ENCODE measurements at places on chromosomes 12 and 14.

GRCh38 chr12:15592934-15593333, 196.3 kb downstream of the EPS8 start:
- DNase-seq: no peak

- DNase-seq: no peak
Measured at GRCh38 chr14:101028971-101029667, 125.6 kb upstream of the RTL1 start.

GRCh38 chr14:101410126-101410525, 151.2 kb upstream of the DIO3 start:
- no peak for DNase-seq

DNA sequence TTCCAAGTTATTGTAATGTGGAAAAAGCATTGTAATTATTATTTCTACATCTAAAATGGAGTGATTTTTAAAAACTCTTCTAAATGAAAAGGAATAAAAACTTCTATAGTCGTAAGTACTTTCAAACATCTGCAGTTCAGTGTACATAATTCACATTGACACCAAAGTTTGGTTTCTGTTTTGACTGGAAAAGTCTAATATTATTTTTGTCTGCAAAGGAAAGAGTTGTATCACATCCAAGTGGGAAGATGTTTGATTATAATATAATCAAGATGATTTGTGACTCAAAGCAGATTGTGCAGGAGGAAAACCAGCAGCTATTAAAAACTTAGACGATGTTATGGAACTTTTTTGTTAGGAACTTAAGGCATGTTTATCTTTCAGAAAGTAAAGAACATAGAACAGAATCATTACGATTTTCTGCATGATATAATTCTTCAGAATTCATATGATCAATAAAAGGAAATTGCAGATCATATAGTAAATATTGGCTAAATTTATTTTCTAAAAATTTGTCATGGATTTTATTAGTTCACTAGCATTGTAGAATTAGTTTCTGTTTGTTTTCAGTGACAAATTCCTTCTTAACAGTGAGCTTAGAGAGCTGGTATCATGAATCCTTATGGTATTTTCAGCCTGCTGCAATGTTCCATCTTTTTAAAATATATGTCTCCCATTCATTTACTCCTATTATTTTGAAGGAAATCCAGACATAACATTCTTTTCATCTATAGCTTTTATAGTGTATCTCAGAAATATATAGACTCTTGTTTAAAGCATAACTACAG, 145.8 kb downstream of the MIPOL1 start:
- no peak for DNase-seq

- DNase-seq: no peak
Measured at GRCh38 chr12:71306808-71307207, 132.8 kb upstream of the LGR5 start.

DNA sequence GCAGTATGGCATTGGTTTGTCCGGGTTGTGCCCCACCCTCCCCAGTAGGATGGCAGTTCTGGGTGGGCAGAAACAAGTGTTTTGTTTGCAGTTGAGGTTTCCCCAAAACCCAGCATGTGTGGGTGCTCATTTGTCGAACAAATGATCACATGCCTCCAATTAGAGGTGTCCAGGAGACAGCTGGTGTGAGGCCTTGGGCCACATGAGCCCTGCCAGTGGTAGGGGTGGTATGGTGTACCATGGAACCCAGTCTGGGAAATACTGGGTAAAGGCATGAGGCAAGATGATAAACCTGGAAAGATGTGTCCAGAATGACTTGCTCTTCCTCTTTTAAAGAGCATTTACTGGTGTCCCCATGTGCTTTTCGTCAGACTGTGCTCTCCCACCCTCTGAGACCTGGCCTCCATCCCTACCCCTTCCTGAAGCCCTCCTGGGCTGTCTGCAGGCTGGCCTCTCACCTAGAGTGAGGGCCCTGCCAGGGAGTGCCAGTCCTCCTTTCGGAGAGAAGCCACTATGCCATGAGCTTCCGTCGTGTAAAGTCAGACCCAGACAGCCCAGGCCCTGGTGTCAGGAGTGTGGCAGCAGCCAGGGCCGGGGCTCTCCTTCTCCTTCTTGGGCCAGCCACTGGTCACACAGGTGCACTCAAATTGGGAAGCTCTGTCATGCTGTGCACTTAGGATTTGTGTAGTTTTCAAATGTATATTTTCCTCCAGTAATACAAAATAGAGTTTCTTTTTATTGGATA, 17.6 kb downstream of the ANKRD9 start:
- DNase-seq: no peak

GRCh38 chr12:110813285-110813684, 33.5 kb upstream of the CCDC63 start:
- no peak for DNase-seq

All from DND-41 (cell line).